ENCODE measurements at places on chromosomes 2 and 18. TPM values are rescaled to one million over a fixed set of nuclear protein-coding genes. Genes with fewer than 3 reads are reported as not detected.

GRCh38 chr2:101696272-101697123 is 1.0 kb upstream of the MAP4K4 start:
- peak; percentile 35 for DNase-seq

DNA sequence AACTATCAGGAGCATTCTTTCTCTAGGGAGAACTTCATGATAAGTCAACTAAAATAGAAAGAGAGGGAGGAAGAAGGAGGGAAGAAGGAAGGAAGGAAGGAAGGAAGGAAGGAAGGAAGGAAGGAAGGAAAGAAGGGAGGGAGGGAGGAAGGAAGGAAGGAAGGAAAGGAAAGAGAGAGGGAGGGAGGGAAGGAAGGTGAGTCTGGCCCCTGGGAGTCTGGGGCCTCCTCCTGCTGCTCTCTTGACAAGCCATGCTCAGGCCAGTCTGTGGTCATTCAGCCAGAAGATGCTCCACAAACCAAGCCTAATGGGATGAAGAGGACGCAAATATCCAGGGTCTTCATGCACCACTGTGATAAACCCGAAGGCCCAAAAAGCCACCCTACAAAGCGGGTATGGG is 216.4 kb upstream of the AGAP1 start:
- DNase-seq, result no peak

- no peak for DNase-seq
Measured at GRCh38 chr2:174376967-174377366, 18.6 kb upstream of the SCRN3 start.

DNA sequence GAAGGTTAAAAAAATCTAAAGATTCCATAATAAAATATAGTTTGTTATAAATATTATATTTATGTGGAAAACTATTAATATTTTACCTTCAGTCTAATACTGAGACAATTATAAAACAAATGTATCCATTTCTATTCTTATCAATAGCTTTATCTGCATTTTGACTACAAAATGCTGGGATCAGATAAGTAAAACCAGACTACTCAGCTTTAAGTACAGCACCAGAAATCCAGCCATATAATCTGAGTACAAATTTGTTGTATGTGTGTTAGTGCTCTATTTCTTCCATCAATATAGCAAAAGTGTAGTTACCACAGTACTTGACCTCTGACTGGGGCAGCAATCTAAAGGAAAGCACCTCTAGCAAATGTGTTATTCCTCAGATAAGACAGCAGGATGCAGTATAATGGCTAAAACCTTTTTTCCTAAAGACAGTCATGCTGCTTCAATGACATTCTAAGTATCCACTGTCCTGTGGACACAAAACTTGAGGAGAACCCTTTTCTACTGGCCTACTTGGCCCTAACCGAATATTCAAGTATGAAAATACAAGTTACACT is 68.1 kb downstream of the OLA1 start:
- DNase-seq, result no peak

GLI2 gene
- not detected for total RNA-seq

DNA sequence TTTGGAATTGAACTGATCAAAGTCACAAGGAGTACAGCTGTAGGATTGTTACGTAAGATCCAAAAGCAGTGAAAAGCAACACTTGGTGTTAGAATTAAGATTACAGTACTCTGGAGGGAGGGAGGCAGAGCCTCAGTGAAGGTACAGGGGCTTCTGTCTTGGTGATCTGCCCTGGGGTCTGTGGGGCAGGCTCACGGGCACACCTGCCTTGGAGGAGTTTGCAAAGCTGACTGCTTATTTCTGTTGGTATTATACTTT is 114.9 kb downstream of the NCK2 start:
- no peak for DNase-seq

- no peak for DNase-seq
Measured at GRCh38 chr2:50712569-50712968, 319.4 kb downstream of the NRXN1 start.

DNA sequence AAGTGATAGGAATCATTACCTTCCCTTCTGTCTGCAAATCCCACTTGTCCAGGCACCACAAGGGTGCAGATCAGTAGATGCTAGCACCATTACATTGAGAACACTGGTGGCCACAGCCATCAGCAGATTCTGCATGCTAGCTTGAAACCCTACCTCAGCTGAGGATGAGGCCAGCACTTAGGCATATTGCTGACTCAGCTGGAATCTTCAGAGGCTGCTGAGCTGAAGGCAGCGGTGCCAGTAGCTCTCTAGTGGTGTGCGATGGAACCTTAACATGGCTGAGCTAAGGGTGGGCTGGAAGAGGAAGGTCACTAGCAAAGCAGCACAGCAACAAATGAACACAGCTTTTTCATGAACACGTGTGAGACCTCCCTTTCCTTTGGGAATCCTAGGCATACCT is 19.0 kb upstream of the CPO start:
- DNase-seq, result no peak

DNA sequence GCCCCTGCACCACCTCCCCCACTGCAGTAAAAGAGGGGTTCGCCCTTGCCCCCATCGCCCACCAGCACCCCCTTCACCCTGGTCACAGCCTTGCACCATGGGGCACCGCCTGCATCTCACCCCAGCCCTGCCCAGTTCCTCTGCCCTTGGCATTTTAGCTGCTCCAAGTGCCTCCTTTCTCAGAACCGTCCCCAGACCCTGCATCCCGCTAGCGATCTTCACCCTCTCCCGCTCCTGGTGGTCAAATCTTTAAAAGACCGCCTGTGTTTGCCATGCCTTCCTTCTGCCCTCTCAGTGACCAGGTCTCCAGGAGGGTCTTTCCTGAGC is 114.7 kb upstream of the OTOS start:
- no peak for DNase-seq

LIPG gene
- total RNA-seq, result not detected

ANKRD30B gene
- total RNA-seq, result not detected

- no peak for DNase-seq
Measured at GRCh38 chr2:109014476-109014875, 25.5 kb upstream of the EDAR start.

DNA sequence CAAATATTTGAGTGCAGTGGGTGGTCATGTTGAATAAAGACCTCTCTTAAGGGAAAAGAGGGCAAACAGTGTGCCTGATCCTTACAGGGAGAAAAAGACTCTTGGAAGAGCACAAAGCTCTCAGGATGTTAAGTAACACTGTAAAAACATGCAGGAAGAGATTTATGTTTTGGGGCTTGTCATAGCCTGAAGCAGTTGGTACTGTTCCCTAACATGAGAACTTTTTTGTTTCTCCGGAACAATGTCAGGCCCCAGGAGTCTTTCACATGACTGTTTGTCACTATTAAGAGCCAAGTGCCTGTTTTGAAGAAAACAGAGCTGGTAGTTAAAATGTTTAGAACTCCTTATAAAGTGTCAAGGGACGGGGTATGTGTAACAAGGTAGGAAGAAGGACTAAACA is 83.7 kb upstream of the B3GNT2 start:
- no peak for DNase-seq

DNA sequence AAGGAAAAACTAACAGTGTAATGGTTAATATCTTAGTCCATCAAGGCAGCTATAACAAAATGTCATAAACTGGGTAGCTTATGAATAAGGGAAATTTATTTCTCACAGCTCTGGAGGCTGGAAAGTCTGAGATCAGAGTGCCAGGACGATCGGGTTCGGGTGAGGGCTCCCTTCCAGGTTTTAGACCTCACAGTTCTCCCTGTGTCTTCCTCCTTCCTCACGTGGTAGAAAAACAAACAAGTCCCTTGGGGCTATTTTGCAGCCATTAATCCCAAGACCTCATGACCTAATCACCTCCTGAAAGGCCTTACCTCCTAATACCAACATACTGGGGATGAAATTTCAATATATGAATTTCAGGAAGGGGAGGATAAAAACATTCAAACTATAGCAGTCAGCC is 455.9 kb downstream of the CNTNAP5 start:
- no peak for DNase-seq

GRCh38 chr2:64652231-64653108 is 1.2 kb downstream of the SERTAD2 start:
- no peak for DNase-seq

GRCh38 chr2:8418721-8419120 is 263.1 kb upstream of the ID2 start:
- no peak for DNase-seq

GRCh38 chr2:106068451-106068850 is 125.7 kb downstream of the UXS1 start:
- DNase-seq, result no peak

DNA sequence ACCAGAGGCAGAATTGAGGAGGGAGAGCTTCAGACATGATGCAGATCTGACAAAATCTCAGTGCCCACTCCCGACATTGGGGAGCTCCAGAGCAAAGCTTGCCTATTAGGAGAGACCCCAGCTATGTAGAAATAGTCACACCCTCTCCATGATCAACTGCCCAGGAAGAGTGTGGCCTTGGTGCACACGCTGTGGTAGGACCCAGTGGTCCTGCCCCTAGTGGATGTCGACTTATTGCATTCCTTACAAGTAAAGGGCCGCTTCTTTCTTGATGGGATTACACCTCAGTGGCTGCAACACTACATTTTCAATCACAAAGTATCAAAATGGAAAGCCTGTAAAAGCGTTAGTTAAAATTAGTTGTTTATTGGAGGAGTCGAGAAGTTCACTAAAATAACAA is 64.2 kb downstream of the VRK2 start:
- DNase-seq, result no peak

- DNase-seq, result no peak
Measured at GRCh38 chr2:238790126-238790832, 57.6 kb upstream of the TWIST2 start.

GRCh38 chr18:2881088-2881839 is 34.5 kb downstream of the EMILIN2 start:
- no peak for DNase-seq

DLX2 gene
- total RNA-seq, result not detected

DNA sequence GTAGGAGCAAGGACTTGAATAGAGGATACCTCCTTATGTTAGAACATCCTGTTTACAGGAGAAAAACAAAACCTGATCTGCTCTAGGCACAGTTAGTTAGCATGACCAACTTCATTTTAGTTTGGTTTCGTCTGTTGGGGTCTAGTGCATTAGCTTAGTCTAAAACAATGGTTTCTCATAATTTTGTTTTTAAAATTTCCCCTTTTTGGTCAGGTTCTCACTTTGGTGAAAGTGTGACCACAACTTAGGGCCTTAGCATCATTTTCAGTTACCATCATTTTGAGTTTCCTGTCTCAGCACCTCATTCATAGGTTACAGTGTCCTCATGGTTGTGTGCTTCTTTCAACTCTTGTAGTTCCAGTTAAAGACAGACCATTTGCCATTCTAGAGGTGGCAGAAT is 1277.0 kb upstream of the SLC39A10 start:
- DNase-seq, result no peak

WDR75 gene
- total RNA-seq, result 101 TPM

- DNase-seq, result no peak
Measured at GRCh38 chr2:209933499-209934483, 68.6 kb upstream of the RPE start.

DNA sequence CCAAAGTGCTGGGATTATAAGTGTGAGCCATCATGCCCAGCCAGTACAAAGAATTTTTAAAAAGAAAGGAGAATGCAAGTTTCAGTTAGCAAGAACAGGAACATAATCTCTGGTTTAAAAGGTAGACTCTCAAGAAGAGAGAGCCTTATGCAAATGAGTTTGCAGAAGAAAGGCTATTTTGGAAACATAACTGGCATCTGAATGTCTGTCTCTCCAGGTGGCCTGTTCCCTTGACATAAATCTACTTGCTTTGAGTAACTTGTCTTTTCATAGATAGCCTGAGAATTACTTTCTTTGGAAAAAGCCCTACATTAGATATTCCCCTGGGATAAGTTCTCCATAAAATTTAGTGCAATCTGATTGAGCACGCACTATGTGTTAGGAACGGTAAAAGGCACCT is 109.6 kb downstream of the ICOS start:
- no peak for DNase-seq

GRCh38 chr18:8972116-8972515 is 130.4 kb upstream of the NDUFV2 start:
- DNase-seq, result no peak

LOXHD1 gene
- not detected for total RNA-seq

RESP18 gene
- not detected for total RNA-seq

MALL gene
- total RNA-seq, result 0.47 TPM

GRCh38 chr2:217858519-217859491 is 144.0 kb downstream of the TNS1 start:
- no peak for DNase-seq

GRCh38 chr18:35581898-35582641 is 530 bp downstream of the GALNT1 start:
- DNase-seq, result peak; percentile 19

DNA sequence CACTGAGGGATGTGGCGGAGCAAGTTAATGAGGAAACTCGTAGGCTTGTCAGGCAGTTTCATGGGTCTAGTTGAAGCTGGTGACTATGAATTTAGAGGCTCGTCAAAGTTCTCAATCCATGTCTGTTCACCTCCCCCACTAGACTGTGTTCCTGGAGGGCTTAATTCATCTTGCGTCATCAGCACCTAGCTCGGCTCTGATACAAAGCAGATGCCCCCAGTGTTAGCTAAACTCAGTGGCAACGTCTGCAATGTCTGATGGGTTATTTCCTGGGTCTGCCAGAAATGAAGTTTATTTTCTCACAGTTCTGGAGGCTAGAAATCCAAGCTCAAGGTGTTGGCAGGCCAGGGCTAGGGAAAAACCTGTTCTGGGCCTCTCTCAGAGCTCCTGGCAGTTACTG is 140.6 kb downstream of the PID1 start:
- no peak for DNase-seq

- no peak for DNase-seq
Measured at GRCh38 chr18:35407871-35408481, 30.8 kb upstream of the ZNF396 start.

DNA sequence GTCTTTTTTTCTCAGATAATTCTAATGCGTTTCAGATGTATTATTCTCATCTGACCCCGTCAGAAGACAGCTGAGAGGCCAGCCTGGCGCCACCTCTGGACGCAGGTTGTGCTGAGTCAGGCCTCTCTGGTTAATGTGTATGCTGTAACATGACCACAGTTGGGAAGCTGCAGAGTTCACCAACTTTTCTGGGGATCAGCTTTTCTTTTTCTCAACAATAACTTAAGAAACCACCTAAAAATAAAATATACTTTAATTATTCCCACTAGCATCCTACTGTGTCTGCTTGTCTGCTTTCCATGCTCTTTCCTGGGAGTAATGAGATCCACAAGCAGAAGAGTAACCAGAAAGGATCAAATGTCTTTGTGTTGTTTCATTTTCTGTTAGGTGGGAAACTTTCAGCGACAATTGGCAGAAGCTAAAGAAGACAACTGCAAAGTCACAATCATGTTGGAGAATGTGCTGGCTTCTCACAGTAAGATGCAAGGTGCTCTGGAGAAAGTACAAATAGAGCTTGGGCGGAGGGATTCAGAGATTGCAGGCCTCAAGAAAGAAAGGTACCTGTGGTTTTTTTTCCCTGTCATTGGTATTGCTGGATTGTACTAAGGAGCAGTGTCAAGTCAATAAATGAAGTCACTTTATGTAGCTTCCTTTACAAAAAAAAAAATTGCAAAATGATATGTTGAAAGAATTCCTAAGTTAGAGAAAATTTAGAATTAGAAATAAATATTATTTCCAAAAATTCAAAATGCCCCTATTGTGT is 79.8 kb downstream of the CCDC150 start:
- no peak for DNase-seq
